Occipital lobe (tissue), 3 donors: ENCODE measurements at places on chromosomes 4 and X. TPM values are rescaled to one million over a fixed set of nuclear protein-coding genes. Genes with fewer than 3 reads are reported as not detected.

Gene PAGE2B
- total RNA-seq, result not detected

Gene GATA1
- 0.31 TPM for total RNA-seq

Gene IL13RA1
- 5.9 TPM for total RNA-seq

Gene MAGED4
- 46.2 TPM for total RNA-seq

Gene NLRP2B
- 0.16 TPM for total RNA-seq

Gene PABPC1L2B
- total RNA-seq, result not detected

Gene UGT2A1
- not detected for total RNA-seq

Gene SMPX
- 0.31 TPM for total RNA-seq

Gene FMR1NB
- not detected for total RNA-seq

GRCh38 chr4:1732911-1733310 is 11.6 kb downstream of the TACC3 start:
- no peak for DNase-seq

GRCh38 chr4:146398896-146399445 is 122.8 kb downstream of the SLC10A7 start:
- no peak for DNase-seq

DNA sequence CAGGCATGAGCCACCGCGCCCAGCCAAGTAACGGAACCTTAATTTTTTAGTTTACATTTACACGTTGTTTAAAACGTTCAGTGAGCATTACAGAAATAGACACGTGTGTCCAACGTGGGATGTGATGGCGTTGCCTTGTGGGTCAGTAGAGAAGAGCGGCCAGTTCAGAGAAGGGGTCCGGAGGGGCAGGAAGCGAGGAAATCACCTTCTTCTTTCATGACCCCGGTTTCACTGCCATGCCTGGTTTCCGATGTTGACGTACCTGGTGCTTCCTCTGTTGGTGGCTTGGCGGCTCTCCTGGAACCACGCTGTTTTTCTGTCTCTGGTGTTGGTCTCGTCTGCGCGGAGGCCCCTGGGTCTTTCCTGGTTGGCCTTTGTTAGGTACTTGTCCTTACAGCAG is 42.8 kb downstream of the PCGF3 start:
- no peak for DNase-seq

DNA sequence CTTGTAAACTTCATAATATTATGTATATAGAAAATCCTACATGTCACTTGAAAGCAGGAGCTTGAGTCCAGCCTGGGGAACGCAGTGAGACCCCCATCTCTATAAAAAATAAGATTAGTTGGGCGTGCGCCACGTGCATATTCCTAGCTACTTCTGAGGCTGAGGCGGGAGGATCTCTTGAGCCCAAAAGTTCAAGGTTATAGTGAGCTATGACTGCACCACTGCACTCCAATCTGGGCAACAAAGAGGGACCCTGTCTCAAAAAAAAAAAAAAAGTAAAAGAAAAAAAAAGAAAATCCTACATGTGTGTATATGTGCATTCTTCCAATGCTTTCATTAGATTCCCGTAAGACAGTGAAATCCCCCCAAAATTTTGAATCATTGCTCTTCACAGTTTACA is 1.7 kb downstream of the SEC31A start:
- no peak for DNase-seq

- DNase-seq, result no peak
Observed at GRCh38 chrX:42824541-42824940, 46.6 kb upstream of the PPP1R2C start.

DNA sequence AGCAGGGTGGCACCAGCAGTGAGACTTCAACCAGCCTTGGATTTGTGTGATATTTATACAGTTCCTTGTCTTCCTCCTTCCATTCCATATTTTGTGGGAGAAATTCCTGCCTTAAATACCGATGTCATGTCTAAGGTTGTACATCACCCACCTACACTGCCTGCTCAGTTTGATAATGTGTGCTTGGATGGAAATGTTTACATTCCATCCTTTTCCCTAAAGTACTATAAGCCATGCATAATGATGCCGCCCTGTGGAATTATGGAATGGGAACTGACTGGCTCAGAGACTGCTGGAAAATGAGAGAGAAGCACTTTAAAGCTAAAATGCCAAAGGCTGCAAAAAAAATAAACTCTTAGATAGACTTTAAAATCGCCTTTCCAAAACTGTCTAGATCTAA is 11.3 kb upstream of the GLUD2 start:
- DNase-seq, result no peak

DNA sequence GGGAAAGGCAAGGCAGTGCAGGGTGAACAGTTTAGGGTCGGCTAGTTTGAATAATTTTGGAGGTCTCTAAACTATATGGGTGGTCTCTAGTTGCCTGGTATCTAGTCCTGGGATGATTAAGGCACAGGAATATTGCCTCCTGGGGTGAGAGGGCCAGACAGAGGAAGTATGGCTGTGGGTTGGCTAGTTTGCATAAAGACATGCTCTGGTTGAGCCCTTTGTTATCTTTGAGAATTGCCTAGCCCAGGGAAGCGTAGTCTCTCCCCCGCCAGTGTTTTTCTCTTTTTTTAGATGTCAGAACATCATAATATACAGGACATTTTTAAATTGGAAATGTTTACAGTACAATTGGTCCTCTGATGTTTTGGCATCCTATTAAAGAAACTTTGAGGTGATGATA is 163.5 kb downstream of the PWWP3B start:
- DNase-seq, result no peak

DNA sequence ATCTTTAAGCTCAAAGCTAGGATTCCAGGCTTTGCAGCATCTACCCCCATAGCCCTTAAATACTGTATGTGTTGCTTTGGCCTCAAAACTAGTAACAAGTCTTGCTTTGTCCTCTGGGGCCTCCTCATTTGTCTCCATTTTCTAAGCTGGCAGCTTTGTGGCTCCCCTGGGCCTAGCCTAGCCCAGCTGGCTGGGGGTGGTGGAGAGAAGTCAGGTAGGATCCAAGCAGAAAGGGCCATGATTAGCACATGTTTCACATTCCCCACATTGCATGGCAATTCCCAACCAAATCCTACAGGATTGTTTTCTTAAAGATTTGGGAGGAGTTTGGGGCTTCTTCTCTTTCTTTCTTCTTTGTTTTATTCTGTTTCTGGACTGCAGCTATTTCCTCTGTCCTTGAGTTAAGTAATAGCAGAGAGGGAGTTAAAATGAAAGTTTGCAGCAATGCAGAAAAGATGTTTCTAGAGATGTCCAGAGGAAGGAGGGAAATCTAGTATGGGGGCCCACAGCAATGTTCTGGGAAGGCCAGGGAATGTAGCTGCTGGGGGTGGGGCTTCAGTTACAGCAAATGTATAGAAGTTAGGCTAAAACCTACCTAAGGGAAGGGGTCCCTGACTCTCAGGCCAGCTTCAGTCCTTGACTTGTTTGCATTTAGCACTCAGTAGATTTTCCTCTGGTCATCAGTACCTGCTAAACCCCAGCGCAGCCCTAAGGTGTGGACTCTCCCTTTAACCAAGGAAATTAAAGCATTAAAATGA is 92.1 kb downstream of the SHROOM4 start:
- DNase-seq, result no peak

GRCh38 chr4:15585331-15585730 is 69.8 kb downstream of the FBXL5 start:
- DNase-seq, result no peak
